ENCODE measurements at places on chromosomes 1 and 21. TPM values are rescaled to one million over a fixed set of nuclear protein-coding genes. Genes with fewer than 3 reads are reported as not detected.
A peak's percentile ranks its signal among the peaks of the same experiment; 100 is the strongest.

- DNase-seq: no peak
Observed at GRCh38 chr1:3992103-3992556, 92.1 kb upstream of the C1orf174 start.

DNA sequence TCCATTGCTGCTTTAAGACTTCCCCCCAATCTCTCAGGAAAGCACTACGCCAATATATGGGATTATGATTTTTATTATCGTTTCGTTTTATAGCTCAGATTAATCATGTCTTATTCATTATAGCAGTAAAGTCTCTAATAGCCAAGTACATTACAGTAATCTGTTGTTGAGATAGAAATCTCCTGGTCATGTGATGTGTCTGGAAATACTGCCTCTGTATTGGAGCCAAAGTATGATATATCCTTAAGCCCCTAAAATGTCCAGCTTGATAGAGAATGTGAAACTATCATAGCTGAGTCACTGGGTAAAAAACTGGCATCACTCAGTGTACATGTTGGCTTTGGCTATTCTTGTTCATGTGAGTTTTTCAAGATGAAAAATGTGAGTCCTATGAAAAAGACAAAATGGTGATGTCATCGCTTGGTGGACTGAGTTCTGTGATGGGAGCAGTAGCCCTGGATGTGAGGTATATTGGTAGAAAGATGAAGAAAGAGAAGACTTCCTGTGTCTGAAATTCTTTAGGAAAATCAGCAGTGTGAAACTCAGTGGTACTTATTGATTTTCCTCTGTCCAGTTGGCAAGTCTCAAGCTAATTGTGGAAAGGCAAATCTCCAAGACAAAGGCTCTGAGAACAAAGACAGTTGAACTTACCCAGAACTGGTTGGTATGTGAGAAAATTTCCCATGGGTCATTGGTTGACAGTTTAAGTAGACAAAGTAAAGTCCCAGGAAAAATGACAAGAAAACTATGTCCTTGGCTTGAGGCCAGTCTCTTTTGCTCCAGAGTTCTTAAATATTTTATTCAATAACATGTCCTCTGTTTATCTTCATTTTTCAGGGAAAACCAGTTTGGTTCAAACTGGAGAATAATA lies 76.2 kb downstream of the BRINP2 start:
- DNase-seq: no peak

Gene LCA5L
- 2.9 TPM for total RNA-seq

GRCh38 chr1:193524021-193524420 lies 337.6 kb upstream of the B3GALT2 start:
- DNase-seq: no peak

GRCh38 chr1:202959276-202959620 lies 1.1 kb upstream of the ADIPOR1 start:
- peak; percentile 90 for DNase-seq

All from osteoblast (primary cell).